Activated naive CD4-positive, alpha-beta T cell treated with anti-CD3 and anti-CD28 coated beads, Interleukin-2, amount 50 U/mL, for 72 hours (primary cell): ENCODE measurements at places on chromosomes 2 and 18. TPM values are rescaled to one million over a fixed set of nuclear protein-coding genes. Genes with fewer than 3 reads are reported as not detected.

UBR3 gene
- total RNA-seq, result 25.3 TPM

SAP130 gene
- 28.0 TPM for total RNA-seq

RSAD2 gene
- 2.7 TPM for total RNA-seq

SLC14A1 gene
- 0.14 TPM for total RNA-seq

IL37 gene
- not detected for total RNA-seq

SLC5A7 gene
- total RNA-seq, result not detected

FSHR gene
- total RNA-seq, result not detected

TGOLN2 gene
- total RNA-seq, result 112 TPM

KIAA2012 gene
- total RNA-seq, result not detected

POTEI gene
- not detected for total RNA-seq

ITGB6 gene
- total RNA-seq, result not detected

POTEC gene
- total RNA-seq, result not detected

IL36RN gene
- total RNA-seq, result not detected

TCF4 gene
- 0.46 TPM for total RNA-seq

DYNAP gene
- not detected for total RNA-seq

PUS10 gene
- 13.4 TPM for total RNA-seq

STARD6 gene
- total RNA-seq, result not detected

IL1F10 gene
- total RNA-seq, result not detected
